ENCODE measurements at places on chromosomes 12 and 14.

GRCh38 chr14:38442208-38442607 lies 186.3 kb upstream of the CLEC14A start:
- DNase-seq: no peak

- DNase-seq: no peak
Measured at GRCh38 chr12:29591140-29592020, 93.9 kb upstream of the OVCH1 start.

- DNase-seq: no peak
Measured at GRCh38 chr12:91781114-91781513, 364.5 kb downstream of the BTG1 start.

- DNase-seq: no peak
Measured at GRCh38 chr12:122406701-122407164, 15.7 kb downstream of the CLIP1 start.

GRCh38 chr14:104735830-104736642 lies 12.0 kb downstream of the ADSS1 start:
- DNase-seq: peak; percentile 47

DNA sequence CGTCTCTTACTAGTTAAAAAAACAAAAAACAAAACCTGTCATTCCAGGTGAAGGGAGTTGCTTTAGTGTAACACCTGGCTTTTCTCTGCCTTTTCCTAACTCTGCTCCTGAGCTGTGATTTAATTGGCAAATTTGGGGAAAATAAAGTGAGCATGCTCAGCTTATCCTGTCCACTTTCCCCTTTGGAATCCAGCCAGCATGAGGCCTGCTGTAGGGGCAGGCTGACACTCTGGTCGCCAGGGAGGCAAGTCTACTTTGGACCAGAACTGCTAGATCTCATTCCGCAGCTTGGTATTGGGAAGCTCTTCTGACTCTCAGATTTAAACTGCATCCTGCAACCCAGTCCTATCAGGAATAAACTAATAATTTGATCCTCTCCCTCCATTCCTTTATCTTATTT lies 30.1 kb downstream of the CDKN1B start:
- no peak for DNase-seq

GRCh38 chr14:100383727-100384158 lies 60.6 kb downstream of the SLC25A47 start:
- DNase-seq: peak; percentile 26

DNA sequence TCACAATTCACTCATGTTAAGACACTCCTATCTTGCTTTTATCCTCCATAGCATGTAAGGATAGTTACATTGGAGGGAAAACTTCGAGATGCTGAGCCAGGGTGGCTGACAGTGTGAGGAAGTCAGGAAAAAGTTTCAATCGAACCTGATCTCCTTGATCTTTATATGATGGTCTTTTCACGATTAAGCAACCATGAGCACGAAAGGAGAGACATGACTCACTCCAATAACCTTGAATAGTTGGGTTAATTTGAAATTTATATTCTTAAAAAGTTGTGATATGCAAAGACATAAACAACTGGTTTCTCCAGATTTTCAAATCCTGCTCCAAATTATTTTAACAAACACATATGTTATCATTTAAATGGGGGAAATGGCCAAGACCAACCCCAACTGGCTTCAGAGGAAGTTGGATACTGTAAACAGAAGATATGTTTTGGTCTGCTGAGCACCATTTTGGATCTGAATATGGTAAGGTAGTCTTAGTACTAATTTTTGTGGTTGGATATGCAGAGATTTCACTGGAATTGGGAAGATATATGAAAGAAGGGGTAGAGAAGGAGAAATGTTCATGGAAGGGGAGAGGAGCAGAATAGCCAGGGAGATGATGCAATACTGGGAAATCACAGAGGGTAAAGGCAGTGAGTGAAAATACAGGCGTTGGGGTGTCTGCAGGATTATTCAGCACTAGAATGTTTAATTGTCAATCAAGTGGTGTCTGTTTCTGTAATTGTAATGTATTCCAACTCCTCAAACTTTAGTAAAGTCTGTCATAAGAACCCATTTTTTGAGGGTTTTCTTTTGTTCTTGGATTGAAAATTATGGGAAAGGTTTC lies 185.2 kb upstream of the SLC38A2 start:
- DNase-seq: no peak

GRCh38 chr14:55946231-55946630 lies 172.0 kb upstream of the PELI2 start:
- DNase-seq: no peak

DNA sequence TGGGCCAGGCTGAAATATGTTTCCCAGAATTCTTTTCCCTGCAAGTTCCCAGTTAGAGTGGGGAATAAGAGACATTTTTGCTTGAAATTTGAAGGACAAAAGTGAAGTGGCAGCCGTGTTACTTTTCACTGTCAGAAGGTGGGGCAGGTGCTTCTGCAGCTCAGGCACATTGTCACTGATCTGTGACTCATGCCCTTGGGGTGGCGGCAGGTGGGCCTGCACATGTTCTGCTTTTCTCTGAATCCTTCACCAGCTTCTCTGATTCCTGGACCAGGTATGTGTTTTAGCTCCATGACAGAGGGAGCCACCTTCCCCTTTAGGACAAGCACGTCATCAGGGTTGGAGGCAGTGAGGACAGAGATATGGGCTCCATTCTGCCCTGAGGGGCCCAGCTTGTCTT lies 11.7 kb upstream of the KCNA5 start:
- DNase-seq: no peak

DNA sequence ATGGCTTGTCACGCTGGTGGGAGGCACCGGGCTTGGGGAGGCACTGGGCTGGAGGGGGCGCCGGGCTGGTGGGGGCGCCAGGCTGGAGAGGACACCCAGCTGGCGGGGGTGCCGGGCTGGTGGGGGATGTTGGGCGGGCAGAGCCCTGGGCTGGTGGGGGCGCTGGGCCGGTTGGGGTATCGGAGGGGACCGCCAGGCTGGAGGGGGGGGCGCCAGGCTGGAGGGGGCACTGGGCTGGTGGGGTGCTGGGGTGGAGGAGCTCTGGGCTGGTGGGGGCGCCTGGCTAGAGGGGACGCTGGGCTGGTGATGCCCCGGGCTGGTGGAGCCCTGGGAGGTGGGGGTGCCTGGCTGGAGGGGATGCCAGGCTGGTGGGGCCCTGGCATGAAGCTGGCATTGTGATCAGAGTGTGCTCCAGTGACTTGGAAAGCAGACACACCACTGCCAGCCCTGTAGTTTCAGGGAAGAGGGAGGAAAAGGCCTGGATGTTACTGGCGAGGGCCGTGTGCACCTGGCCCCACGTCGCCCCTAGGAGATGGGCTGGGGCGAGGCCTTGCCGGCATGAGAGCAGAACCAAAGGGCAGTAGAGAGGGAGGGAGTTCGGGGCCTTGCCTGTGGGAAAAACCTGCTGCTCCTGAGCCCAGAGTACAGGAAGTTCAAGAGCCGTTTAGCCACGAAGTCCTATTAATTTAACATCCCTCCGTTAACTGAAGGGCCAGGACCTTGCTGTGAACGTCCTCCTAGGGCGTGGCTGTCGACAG lies 13.1 kb downstream of the TEDC1 start:
- DNase-seq: no peak

DNA sequence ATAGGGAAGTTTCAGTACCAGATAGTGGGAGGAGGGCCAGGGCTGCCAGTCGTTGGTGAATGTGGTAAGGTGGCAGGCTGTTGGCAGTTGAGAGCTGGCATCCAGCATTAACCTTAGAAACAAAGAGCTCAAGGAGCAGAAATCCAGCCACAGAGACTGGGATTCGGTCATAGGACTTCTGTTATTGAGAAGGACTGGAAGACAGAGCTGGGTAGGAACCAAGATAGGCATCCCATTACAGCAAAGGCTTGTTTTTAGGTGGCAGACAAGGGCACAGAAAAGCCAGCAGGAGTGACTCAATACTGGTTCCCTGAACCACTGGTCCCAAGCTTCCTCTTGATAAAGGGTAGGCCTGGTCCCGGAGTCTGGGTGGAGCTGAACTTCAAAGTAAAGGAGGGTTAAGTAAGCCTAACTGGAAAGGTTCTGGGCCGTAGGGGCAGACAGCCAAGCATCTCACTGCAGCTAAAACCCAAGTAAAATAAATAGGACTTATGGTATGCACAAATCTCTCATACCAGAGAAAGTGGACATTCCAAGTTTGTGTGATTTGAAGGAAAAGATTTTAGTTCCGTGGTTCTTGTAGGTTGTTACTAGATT lies 147.9 kb downstream of the ETV6 start:
- no peak for DNase-seq
